ENCODE measurements at places on chromosomes 1 and 21.

DNA sequence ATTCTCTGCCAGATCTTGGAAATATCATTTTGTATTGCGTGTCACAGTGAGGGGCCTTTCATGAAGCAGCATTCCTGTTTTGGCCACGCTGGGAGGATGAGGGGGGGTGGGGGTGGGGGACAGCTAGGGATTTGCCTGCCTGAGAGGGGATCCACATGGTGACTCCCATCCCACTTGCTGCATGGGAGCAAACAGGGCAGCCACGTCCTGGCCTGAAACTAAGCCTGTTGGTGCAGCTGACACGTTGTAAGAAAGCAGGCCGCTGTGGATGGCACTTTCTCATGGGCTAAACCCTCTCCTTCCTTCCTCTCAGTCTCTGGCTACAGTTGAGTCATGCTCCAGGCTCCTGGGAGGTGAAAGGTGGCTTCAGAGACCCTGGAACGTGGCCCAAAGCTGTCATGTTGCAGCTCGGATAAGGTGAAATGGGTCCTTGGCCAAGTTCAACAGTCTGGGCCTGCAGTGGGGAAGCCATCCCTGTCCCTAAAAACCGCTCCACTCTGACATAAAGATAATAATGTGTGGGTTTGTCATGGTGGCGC is 346.7 kb upstream of the VAMP3 start:
- no peak for DNase-seq

GRCh38 chr1:164728719-164729118 is 169.7 kb downstream of the PBX1 start:
- no peak for DNase-seq

DNA sequence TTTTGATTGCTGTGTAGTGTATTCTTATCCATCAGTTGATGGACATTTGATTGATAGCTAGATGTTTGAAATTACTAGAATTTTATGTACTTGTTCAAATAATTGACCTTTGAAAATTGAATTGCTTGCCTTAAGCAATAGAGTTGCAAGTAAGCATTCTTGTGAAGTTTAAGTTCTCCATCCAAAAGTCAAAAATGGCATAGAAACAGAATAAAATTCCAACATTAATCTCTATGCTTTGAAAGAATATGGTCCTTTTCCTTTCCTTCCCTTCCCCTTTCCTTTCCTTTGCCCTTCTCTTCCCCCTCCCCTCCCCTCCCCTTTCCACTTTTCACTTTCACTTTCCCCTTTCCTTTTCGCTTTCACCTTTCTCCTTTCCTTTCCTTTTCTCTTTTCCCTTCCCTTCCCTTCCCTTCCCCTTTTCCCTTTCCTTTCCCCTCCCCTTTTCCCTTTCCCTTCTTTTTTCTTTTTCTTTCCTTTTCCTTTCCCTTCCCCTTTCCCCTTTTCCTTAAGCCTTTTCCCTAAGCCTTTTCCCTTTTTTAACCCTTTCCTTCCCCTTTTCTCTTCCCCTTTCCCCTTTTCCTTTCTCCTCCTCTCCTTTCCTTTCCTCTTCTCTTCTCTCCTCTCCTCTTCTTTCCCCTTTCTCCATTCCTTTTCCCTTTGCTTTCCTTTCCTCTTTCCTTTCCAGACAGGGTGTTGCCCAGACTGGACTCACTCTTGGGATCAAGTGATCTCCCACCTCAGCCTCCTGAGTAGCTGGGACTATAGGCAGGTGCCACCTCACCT is 67.4 kb downstream of the SASS6 start:
- DNase-seq = no peak

- DNase-seq = peak; percentile 82
Measured at GRCh38 chr1:110634455-110635311, 28.5 kb upstream of the KCNA2 start.

DNA sequence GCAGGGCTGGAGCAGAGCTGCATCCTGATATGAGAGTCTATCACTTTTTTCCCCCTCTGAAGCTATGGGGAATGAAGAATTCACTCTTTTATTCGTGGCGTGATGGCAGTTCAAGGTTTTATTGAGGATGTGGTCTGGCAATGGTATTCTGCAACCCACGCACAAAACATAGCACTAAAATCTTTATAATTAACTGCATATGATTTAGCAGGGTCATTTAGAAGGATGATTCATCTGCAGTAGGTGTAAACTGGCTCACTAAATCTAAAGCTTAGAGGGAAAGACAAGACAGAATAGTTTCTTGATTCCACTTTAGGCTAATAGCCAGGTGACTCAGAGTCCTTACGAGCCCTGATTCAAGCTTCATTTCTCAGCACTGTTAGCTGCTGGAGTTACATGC is 25.0 kb upstream of the CHRM3 start:
- DNase-seq = no peak

- no peak for DNase-seq
Measured at GRCh38 chr1:108016451-108016920, 51.5 kb upstream of the VAV3 start.

- DNase-seq = no peak
Measured at GRCh38 chr1:205229399-205229871, 1.7 kb downstream of the TMCC2 start.

- no peak for DNase-seq
Measured at GRCh38 chr1:182446033-182446669, 3.8 kb upstream of the RGSL1 start.

GRCh38 chr1:183551924-183552323 is 38.3 kb downstream of the NCF2 start:
- no peak for DNase-seq

DNA sequence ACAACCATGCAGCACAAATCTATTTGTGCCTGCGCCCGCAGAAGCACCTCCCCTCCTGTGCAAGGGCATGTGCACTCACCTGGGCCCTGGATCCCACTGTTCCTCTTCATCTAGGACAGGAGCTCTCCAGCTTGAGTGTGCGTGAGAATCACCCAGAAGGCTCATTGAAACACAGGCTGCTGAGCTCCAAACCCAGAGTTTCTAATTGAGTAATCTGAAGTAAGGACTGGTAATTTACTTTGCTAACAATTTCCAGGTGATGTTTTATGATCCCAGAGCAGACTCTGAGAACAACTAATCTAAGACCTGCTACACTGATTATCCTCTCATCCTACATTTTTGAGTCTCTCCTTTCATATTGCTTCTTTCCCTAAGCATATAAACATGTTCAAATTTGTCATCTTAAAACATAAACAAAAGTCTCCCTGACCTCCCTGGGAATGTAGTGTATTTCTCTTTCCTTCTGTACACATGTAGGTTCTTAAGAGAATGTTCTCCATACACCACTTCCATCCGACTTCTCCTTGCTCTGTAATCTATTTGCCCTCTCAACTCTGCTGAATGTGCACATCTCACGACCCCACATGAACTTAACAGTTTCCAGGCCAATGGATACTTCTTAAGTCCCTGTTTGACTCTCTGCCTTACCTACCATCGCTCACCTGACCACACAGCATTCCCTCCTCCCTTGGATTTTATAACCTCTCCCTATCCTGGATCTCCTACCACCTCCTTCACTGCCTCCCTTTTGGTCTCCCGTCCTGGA is 522.5 kb downstream of the SMYD3 start:
- no peak for DNase-seq

DNA sequence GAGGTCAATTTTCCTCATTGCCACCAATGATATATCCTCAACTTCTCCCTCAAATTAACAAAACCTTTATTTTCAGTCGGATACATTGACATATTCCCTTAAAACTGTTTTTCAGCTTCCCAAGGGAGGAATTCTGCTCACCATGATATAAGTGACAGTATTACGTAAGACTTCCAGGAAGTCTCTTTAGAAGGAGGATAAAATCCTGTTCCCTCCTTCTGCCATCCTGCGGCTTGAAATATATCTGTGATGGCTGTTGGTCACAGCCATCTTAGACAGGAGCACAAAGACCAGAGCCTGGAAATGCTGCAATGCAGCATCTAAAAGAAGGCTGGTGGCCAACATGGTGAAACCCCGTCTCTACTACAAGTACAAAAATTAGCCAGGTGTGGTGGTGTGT is 270.4 kb downstream of the GPATCH2 start:
- no peak for DNase-seq

DNA sequence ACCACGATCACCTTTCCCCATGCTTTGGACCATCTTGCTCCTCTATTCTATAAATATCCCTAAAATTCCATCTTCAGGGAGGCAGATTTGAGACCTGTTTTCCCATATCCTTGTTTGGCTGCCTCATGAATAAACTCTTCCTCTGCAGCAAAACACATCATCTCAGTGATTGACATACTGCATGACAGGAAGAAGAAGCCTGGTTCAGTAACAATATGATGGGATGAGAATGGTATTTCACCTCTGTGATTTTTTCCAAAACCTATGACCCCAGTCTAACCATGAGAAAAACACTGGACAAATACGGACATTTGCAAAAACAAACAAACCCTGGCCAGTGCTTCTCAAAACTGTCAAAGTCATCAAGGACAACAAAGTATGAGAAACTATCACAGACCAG is 53.8 kb upstream of the ZSWIM5 start:
- DNase-seq = no peak

GRCh38 chr1:43992232-43992995 is 1.0 kb downstream of the CCDC24 start:
- DNase-seq = no peak

DNA sequence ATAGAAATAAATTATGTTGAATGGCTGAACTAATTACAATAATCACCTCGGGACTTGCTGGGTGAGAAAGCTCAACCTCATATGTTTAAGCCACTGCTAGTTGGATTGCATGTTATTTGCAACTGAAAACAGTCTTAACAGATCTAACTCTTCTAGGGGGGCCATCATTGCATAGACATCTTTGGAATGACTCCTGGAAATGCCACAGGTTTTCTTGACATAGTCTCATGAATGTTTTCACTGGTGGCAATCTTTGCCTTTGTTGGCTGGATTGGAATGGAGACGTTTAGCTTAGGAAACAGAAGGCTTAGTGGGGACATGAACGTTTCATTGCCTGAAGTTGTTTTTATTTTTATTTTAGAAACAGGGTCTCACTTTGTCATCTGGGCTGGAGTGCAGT is 8.8 kb upstream of the WDTC1 start:
- DNase-seq = no peak

DNA sequence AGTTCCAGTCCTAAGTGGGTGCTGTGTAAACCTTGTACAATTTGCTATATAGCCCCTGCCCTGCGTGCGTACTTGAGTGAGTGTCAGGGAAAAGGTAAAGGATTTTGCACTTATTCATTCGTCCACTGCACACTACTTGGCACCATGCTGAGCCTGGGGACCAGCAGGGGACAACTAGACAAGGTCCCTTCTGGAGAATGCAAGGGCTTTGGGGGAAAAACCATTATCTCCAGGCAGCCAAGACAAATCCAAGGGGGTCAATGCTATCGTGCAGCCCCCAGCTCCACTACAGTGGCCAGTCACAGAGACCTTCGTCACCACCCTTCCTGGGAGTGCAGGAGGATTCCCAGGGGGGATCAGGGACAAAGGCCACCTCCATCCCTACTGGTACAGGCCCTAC is 39.7 kb downstream of the MATN1 start:
- no peak for DNase-seq

DNA sequence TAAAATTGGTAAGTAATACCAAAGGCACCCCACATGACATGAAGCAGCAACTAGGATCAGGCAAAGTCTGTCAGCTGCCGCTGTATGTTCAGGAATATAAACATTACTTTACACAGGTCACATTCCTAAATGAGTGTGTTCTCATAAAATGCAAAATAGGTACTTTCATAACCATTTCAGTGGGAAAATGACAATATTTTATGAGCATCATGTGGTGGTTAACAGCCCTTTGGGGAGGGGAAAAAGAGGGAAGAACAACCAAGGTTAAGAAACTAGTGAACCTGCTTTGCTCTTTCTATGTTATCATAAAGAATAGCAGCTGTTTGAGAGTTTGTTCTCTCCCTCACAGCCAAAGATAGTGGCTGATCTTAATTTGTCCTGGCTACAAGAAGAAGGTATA is 105.4 kb upstream of the LBR start:
- no peak for DNase-seq

- no peak for DNase-seq
Measured at GRCh38 chr1:218363141-218363540, 18.0 kb downstream of the TGFB2 start.

GRCh38 chr1:20185834-20186782 is at the start of the genes PLA2G2C and UBXN10:
Gene PLA2G2C (minus strand): TSS chr1:20186518. CDS start chr1:20177363, 9,155 bp downstream.
Gene UBXN10 (plus strand): TSS chr1:20186096. CDS start chr1:20190562, 4,466 bp downstream.
- DNase-seq = peak; percentile 30

GRCh38 chr1:76129731-76130130 is 55.2 kb downstream of the ST6GALNAC3 start:
- DNase-seq = no peak

GRCh38 chr1:20633190-20634064 is at the start of gene PINK1:
Gene PINK1 (plus strand): TSS chr1:20633458. CDS start chr1:20633549, 91 bp downstream.
- peak; percentile 99 for DNase-seq

- DNase-seq = no peak
Measured at GRCh38 chr1:230003409-230003808, 63.6 kb upstream of the GALNT2 start.

- peak; percentile 7 for DNase-seq
Measured at GRCh38 chr1:66503841-66504470, 30.0 kb upstream of the SGIP1 start.

GRCh38 chr1:87439821-87440220 is 111.1 kb downstream of the LMO4 start:
- no peak for DNase-seq

DNA sequence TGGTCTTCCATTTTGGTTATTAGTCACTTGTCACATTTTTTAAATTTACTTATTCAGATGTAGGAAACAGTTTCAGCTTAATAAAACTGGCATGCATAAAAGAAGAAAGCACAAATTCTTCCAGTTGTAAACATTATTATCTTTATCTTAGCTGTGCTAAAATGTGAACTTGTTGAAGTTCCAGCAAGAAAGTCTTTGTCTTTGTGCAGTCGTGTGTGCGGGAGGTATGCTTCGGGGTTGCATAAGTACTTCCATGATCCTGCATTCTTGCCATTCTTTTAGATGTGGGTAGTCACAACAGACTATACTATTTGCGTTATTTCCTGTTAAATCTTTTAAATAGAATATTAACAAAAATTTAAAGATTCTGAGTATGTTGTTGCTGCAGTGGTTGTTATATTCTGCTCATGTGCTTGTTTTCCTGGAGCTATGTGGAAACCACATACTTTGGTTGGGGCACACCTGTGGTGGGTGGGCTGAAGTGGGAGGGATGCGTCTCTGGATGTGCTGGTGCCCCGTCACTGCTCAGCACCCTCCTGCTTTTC is 49.9 kb downstream of the CBS start:
- no peak for DNase-seq

DNA sequence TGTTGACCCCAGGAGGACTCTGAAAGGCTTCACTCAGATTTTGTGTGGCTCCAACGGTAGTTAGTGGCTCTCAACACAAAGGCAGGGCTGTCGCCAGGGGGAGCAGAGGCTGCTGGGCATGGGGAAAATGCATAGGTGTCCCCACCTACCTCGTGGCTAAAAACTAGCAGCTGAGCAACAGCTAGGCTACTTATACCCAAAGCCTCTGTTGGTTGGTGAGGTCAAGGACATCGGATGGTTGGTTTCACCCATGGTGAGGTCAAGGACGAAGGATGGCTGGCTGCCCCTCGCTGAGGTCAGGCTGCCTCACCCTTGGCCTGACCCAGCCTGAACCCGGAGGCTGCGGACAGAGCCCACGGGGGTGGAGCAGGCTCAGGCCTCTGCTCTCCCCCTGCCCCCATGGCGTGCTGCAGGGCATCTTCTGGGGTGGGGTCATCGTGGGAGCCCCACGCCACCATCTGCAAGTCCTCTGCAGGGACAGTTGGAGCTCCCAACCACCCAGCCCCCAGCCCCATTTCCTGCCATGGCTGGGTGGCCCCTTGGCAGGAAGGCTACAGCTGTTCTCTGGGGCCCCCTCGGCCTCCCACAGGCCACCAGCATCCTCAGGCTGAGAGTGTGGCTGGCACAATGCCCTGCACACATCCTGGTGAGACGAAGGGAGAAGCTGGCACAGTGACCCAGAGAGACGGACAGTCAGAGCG is 8.5 kb upstream of the GNB1 start:
- DNase-seq = no peak

- DNase-seq = no peak
Measured at GRCh38 chr1:31505911-31506497, 70.3 kb upstream of the TINAGL1 start.

Data from stimulated activated effector memory CD8-positive, alpha-beta T cell treated with anti-CD3 and anti-CD28 coated beads, Interleukin-12 subunit alpha, Interleukin-12 subunit beta, amount 100 ng/mL, for 72 hours (primary cell).